Naive thymus-derived CD8-positive, alpha-beta T cell (primary cell): ENCODE measurements at places on chromosomes 5 and 9. TPM values are rescaled to one million over a fixed set of nuclear protein-coding genes. Genes with fewer than 3 reads are reported as not detected.

The ACOT12 gene
- total RNA-seq = not detected

The LCN12 gene
- total RNA-seq = 2.7 TPM

The SLC34A1 gene
- total RNA-seq = 0.16 TPM

The TRIM7 gene
- 3.7 TPM for total RNA-seq

DNA sequence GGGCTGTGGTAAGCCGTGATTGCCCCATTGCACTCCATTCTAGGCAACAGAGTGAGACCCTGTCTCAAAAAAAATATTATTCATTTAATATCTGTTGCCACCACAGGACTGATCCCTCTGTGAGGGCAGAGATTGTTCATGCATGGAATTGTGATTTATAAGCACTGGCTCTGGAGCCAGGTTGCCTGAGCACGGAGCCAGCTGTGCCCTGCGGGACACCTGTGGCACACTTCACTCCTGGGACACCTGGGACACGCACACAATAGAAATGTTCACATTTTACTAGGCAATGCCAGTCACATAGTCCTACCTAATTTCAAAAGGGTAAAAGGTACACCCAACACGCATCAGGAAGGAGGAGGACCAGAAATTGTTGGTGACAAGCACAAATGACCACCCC lies 83.0 kb upstream of the GABRP start:
- H3K27me3 ChIP-seq = peaks cover 18% of the 10 kb centered on the region
- DNase-seq = no peak
- no peaks in the 10 kb centered on the region for H3K4me1 ChIP-seq

DNA sequence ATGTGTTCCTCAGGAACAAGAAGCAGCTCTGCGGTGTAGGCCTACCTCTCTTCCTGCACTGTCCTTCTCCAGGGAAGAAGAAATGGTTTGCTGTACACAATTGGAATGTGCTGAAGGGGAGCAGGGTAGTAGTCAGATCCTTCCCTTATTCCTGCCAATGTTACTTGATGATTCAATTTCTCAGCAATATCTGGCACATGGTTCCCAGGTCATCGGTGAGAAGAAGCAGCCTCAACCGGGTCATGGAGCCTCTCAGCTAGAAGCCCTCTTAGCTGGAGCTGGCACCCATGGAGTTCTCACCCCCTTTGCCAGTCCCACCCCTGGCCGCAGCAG lies 36.9 kb downstream of the ACTBL2 start:
- H3K4me3 ChIP-seq = no peak overlapping the region
- no peak overlapping the region for H3K27ac ChIP-seq
- no peaks in the 10 kb centered on the region for H3K36me3 ChIP-seq
- peaks cover 2% of the 10 kb centered on the region for H3K4me1 ChIP-seq

- peak overlapping the region; percentile 83 for H3K27ac ChIP-seq
- H3K27me3 ChIP-seq = no peaks in the 10 kb centered on the region
- H3K4me3 ChIP-seq = no peak overlapping the region
Observed at GRCh38 chr5:111472579-111472978, 39.8 kb downstream of the STARD4 start.

DNA sequence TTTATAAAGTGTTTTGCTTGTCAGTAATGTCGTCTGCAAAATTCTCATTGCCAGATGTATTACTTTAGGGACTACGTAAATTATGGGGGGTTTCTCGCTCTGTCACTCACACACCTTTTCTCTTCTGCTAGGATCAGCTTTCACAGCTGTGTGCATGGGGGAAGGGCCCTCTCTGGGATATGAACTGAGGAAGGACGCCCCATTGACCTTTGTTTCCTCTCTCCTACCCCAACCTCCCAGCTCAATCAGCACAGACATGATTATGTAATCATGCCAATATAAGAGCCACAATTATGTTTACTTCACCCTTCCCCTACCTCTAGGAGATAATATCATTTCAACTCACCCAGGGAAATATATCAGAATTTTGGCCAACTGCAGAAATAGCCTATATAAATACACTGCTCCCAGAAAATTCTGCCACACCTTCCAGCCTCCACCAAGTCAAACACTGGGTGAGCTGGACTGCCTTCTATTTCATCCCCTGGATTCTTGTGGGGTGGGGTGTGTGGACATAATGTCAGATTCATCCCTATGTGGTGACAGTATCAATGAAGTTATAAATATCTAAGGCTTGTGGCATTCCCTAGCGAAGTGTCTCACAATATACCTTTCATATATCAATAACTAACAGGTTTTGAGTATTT lies 12.6 kb upstream of the SEMA5A start:
- DNase-seq = no peak
- no peak overlapping the region for H3K27ac ChIP-seq
- H3K27me3 ChIP-seq = no peaks in the 10 kb centered on the region
- no peak overlapping the region for H3K4me3 ChIP-seq
- no peaks in the 10 kb centered on the region for H3K36me3 ChIP-seq

DNA sequence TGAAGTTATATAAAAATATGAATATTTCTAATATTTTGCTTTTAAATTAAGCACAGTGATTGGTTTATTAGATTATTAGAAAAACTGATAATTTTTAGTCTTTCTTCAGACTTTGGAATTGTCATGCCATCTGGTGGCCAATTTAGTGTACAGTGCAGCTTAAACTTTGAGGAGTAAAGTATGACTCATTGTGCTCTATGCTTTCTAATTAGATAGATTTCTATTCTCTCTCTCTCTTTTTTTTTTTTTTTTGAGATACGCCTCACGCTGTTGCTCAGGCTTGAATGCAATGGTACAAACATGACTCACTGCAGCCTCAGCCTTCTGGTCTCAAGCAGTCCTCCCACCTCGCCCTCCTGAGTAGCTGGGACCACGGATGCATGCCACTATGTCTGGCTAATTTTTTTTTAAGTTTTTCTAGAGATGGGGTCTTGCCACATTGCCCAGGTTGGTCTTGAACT lies 42.1 kb upstream of the GPR21 start:
- peak overlapping the region; percentile 35 for H3K27ac ChIP-seq
- H3K4me3 ChIP-seq = no peak overlapping the region
- no peaks in the 10 kb centered on the region for H3K36me3 ChIP-seq
- H3K4me1 ChIP-seq = no peaks in the 10 kb centered on the region
- no peaks in the 10 kb centered on the region for H3K27me3 ChIP-seq
- DNase-seq = peak; percentile 4
